ENCODE measurements at places on chromosomes 4 and X. TPM values are rescaled to one million over a fixed set of nuclear protein-coding genes. Genes with fewer than 3 reads are reported as not detected.

DNA sequence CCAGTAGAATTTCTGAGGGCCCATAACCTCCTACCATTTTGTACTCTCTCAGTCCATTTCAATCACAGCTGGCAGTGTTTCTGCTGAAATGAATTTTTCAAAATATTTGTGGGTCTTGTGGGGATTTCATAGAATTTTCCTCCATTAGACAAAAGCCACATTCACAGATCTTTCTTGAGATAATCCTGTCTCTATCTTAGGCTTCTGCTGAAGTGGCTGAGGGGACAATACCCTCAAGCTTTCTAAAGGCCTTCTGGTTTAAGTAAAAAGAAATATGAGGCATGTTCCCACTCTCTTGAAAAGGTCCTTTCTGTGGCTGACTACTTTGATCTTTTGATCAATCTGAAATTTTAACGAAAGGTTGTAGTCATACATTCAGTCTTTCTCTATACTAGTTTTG is 1930.0 kb upstream of the AGA start:
- no peak for DNase-seq

TMPRSS11E gene
- total RNA-seq: not detected

DNA sequence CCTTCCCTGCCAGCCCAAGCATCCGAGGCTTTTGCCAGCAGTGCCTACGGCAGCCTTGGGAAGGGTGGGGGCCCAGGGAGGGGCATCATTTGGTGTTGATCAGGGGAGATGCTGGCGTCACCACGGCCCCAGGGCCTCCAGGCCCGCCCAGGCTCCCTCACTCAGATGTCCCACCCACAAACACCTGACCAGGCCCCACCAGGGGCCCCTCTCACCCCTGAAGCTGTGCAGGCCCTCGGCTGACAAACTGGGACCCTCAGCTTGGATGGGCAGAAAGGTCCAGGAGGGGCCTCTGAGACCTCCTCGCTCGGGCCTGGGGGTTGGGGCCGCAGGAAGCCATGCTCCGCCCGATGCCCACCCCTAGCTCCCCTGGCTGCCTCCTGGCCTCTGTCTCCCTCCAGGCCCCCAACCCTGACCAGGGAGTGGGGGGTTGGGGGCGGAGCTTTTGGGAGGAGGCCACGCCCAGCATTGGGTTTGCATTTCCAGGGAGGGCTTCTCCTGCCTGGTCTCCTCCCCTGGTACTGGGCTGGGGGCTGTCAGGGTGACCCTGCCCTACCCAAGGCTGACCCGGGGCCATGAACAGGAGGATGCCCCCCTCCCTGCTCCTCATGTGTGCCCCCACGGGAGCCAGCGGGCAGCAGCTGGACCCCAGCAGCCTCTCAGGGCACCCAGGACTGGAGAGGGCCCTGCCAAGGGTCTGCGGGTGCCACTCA is 33.4 kb upstream of the SPON2 start:
- DNase-seq: no peak

GRCh38 chr4:82968972-82969371 is 41.7 kb downstream of the LIN54 start:
- no peak for DNase-seq

GRCh38 chrX:96556886-96557285 is 127.8 kb upstream of the DIAPH2 start:
- DNase-seq: no peak

GRCh38 chr4:146522869-146523205 is 1.1 kb upstream of the SLC10A7 start:
- DNase-seq: no peak

- DNase-seq: no peak
Measured at GRCh38 chr4:136803433-136803832, 728.9 kb downstream of the PCDH18 start.

PF4V1 gene
- total RNA-seq: not detected

GRCh38 chr4:80268081-80268823 is 1.8 kb downstream of the FGF5 start:
- no peak for DNase-seq

FAM47B gene
- not detected for total RNA-seq

- DNase-seq: no peak
Measured at GRCh38 chrX:66408507-66408906, 230.4 kb downstream of the EDA2R start.

DNA sequence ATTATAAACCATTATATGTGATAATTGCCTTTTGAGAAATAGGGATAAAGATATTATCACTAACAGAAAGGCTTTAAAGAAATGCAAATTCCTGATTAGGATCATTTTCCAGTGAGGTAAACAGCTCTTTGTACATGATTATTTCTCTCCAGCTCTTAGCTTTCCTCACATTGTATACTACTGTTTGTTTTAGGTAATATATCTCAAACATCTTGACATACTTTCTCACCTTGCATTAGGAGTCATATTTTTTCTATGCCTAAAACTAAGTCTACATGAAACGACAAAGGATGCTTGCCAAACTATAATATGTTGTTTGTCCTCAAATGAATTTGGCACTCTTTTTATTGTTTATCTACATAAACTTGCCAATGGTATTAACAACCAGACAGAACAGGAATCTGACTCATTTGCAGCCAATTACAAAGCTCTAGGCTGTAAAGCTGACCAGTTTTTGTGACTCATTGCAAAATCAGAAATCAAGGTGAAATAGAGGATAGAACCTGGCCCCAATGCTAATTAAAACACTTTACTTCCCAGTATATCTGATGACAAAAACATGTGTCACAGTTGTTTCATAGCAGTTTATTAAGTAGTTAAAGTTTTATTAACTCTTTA is 107.0 kb downstream of the IQCM start:
- DNase-seq: no peak

SLC10A4 gene
- not detected for total RNA-seq

DNA sequence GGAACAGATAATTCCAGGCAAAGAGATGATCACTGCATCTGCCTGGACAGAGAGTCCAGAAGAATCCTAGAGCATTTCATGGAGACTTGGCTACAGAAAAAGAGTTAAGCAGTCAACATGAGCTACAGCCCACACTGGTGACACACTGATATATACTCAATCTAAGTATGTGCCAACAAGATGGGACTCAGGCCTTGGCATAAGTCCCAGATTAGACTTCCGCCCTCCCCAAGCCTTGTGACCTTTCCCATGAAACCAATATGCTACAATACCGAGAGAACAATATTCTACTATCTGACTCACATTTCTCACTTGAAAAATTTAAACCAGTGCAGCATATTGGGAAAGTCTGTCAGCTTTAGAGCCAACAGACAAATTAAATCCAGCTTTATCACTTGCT is 65.7 kb upstream of the SLITRK2 start:
- no peak for DNase-seq

PDCL2 gene
- total RNA-seq: not detected

SPANXB1 gene
- total RNA-seq: not detected

DNA sequence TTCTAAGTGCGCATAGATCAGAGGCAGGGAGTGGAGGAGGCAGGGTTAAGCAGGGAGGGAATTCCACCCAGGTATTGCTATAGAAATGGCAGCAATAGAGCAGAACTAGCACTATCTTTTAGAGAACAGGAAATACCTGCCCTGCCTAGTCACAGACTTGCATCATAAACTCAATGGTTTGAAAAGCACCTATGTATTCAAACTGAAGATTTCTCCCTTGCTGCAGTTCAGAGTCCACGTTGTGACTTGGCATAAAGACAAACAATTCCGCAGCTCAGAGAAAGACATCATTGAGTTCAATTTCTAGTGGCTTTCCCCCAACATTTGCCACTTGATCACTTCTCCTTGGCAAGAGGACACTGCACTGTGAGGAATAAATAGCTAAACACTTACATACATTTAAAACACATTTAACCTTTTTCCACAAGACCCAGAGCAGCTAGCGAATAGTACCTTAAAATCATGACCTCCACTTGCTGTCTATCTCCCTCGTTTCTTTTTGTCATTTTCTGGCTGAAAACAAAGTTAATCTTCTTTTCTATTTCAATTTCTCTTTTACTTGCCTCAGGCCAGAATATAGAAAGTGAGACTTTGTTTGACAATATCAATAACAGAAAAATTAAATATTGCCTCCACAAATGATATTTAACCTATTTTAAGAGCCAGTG is 42.4 kb downstream of the SLC7A11 start:
- no peak for DNase-seq

- DNase-seq: no peak
Measured at GRCh38 chrX:46185923-46186810, 359.1 kb downstream of the ZNF674 start.

- no peak for DNase-seq
Measured at GRCh38 chr4:48173056-48173991, 39.3 kb upstream of the TXK start.

- no peak for DNase-seq
Measured at GRCh38 chrX:106955004-106955772, 35.0 kb downstream of the CLDN2 start.

DNA sequence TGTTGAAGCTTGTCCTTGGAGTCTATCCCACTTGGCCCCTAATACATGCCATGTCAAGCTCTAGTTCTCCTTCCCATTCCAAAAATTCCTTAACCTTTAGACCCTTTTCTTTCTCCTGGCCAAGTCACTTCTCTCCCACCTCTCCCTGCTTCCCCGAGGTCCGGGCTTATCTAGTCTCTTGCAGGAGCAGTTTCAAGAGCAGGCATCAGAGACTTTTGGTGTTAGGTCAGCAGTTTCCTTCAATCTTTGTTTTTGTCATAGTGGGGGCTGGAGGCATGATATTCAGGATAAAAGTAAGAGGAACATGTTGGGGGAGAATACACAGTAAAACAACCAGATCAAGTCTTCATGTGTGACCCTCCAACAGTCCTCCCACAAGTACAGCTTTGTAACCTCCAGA is 11.5 kb upstream of the IDS start:
- no peak for DNase-seq

DNA sequence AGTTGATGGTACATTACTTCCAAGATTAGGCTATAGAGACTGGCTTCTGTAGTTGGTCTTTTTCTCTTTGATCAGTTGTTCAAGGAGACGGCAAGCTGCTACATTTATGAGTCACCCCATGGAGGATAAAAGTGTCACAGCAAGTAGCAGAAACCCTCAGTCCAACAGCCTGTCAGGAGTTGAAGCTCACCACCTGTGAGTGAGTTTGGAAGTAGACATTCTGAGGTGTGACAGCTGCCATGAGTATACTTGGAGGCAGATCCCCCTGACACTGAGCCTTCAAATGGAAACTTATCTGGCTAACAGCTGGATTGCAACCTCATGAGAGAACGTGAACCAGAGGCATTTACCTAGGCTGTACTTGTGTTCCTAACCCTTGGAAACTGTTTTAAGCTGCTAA is 68.0 kb downstream of the CCNG2 start:
- DNase-seq: no peak

SMIM10 gene
- total RNA-seq: not detected

GRCh38 chr4:56400560-56400959 is 13.3 kb upstream of the AASDH start:
- no peak for DNase-seq

- DNase-seq: no peak
Measured at GRCh38 chr4:153241295-153241694, 37.1 kb downstream of the TRIM2 start.

- no peak for DNase-seq
Measured at GRCh38 chr4:47442980-47443379, 20.5 kb downstream of the COMMD8 start.

DCLK2 gene
- total RNA-seq: 12.4 TPM

ASB12 gene
- total RNA-seq: not detected

- DNase-seq: no peak
Measured at GRCh38 chrX:21944136-21944615, 3.7 kb downstream of the SMS start.

- no peak for DNase-seq
Measured at GRCh38 chr4:48681856-48682255, 98.2 kb downstream of the FRYL start.

SYTL5 gene
- total RNA-seq: 3.9 TPM

GRCh38 chrX:14290335-14290734 is 239.0 kb upstream of the GLRA2 start:
- no peak for DNase-seq

DNA sequence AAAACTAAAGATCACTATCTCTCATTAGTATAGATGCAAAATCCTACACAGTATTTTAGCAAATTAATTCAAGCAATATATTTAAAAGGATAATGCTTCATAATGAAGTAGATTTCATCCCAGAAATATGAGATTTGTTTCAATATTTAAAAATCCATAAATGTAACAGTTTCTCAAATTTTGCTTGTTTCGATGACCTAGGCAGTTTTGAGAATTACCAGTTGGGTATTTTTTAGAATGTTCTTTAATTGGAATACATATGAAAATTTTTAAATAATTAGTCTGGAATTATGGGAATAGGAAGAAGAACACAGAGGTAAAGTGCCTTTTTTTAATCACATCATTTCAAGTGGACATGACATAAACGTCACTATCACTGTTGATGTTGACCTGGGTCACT is 192.3 kb downstream of the FBXO8 start:
- DNase-seq: no peak

Data from Peyer's patch (tissue), 4 donors.